ENCODE measurements at places on chromosomes 4 and X.

DNA sequence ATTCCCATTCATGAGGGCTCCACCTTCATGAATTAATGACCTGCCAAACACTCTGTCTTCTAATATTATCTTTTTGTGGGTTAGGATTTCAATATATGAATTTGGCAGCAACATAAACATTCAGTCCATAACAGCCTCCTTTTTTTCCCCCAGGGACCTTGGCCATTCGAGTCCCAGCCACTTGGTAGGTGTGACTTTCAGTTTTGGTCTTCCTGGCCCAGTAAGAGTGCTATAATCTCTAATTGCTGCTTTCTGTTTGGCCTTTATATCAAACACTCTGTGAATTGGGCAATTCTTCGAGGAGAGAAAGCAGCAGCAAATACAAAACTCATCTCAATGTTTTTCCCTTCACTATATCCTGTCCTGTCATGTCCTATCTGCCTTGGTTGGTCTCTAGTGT is 12.4 kb upstream of the RADX start:
- DNase-seq: no peak

- no peak for DNase-seq
Measured at GRCh38 chrX:129188231-129188630, 335.1 kb downstream of the SMARCA1 start.

GRCh38 chr4:155609455-155610059 is 57.1 kb upstream of the GUCY1A1 start:
- DNase-seq: no peak

DNA sequence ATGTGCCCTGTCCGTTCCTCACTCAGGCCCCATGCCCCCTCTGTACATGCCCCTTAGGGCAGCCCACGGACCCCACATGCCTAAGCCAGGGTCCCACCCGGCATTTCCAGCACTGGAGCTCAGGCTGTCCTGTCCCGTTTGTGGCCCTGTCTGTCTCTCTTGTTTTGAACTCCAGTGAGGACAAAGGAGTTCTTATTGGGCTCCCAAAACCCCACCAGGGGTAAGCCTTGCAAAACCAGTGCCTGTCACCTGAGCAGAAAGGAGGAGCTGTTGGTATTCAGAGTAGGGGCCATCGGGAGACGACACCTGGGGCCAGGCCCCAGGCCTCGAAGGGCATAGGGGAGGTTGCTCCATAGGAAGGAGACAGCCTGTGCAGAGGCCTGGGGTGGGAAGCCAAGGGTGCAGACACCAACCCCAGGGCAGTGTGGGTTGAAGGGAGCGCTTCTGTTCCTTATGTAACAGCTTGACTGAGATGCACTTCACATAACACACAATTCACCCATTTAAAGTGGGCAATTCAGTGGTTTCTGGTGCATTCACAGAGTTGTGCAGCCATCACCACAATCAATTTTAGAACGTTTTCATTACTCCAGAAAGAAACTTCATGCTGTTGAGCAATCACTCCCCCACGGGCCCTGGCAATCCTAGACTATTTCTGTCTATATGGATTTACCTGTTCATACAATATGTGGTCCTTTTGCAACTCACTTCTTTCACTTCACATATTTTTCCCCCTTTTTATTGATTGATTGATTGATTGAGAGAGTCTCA is 31.7 kb downstream of the MAN2B2 start:
- DNase-seq: no peak

Data from CD4-positive, alpha-beta T cell treated with Interleukin-17A for 4 hours (primary cell).